ENCODE measurements at places on chromosomes 3 and 15.

- H3K4me3 ChIP-seq = no peak overlapping the region
- H3K27me3 ChIP-seq = no peaks in the 10 kb centered on the region
- no peaks in the 10 kb centered on the region for H3K36me3 ChIP-seq
- DNase-seq = no peak
Measured at GRCh38 chr3:19384868-19385267, 236.6 kb downstream of the KCNH8 start.

GRCh38 chr15:74378848-74379247, 11.4 kb upstream of the CYP11A1 start:
- H3K4me3 ChIP-seq = no peak overlapping the region
- peaks cover 45% of the 10 kb centered on the region for H3K4me1 ChIP-seq
- DNase-seq = peak; percentile 34

DNA sequence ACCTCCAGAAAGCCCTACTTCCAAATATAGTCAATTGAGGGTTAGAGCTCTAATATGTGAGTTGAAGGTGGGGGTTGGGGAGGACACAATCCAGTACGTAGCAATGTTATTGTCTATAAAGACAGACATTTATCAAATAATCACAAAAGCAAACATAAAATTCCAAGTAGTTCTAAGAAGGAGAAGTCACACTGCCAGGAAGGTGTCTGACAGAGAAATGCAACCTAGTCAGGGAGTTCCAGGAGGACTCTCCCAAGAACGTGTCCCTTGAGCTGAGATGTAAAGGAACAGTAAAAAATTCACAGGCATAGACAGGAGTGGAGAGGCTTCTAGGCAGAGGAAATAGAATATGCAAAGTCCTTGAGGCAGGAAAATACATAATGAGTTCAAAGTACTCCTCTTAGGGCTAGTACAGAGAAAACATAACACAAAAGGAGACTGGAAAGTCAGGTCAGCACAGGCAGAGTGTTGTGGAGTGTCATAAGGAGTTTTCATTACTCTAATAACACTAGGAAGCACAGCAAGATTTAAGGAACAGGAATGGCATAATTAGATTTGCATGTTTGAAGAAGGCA, 277.6 kb upstream of the STT3B start:
- peaks cover 20% of the 10 kb centered on the region for H3K4me1 ChIP-seq
- no peak overlapping the region for H3K27ac ChIP-seq
- H3K36me3 ChIP-seq = peaks cover 8% of the 10 kb centered on the region
- H3K4me3 ChIP-seq = no peak overlapping the region
- H3K27me3 ChIP-seq = no peaks in the 10 kb centered on the region

DNA sequence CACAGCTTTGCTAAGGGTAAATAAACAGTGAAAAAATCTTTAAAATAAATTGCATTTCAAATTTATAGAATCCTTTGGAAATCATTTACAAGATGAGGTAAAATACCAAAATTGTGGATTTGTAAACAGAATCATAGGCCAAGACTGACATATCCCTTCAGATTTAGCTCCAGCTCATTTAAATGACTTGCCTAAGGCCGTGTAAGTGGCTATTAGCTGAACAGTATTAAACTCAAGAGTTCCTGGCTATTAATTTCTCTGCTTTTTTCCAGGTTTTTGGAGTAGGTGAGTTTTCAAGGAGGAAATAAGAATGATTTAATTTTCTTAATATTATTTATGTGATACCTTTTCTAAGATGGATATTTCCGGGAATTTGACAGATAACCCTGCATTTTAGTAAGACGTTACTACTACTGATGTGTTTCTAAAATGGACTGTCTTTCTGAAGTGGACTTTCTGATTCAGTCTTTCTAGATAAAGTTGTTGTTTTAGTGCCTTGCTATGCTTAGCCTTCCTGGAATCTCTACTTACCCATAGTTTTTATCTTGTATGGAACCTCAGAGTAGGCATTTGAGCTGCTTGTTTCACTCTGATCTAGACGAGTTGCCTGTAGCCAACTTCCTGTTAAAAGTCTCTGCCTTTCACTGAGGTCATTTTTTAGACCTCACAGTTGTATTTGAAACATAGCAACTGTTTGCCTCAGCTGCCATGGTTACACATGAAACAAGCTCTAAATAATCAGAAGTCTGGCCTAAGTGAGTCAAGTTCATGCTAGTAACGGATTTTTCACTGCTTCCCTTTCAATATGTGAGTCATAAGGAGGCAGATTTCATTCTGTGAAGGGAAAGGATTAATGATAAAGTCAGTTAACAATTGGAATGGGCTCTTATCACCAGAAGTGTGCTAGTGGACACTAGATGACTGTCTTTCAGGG, 127.0 kb downstream of the KLHL25 start:
- peak overlapping the region; percentile 61 for H3K4me3 ChIP-seq
- H3K36me3 ChIP-seq = peaks cover 34% of the 10 kb centered on the region
- H3K4me1 ChIP-seq = peaks cover 15% of the 10 kb centered on the region

All from activated naive CD8-positive, alpha-beta T cell treated with anti-CD3 and anti-CD28 coated beads, Interleukin-2, amount 10 ng/mL, durations not matched to agents 7 days and 5 days (primary cell).